ENCODE measurements at places on chromosomes 12 and 14. TPM values are rescaled to one million over a fixed set of nuclear protein-coding genes. Genes with fewer than 3 reads are reported as not detected.

GRCh38 chr12:110556705-110557104 lies 26.4 kb downstream of the PPTC7 start:
- DNase-seq, result no peak

The DBX2 gene
- total RNA-seq, result not detected

The G2E3 gene
- total RNA-seq, result 39.2 TPM

GRCh38 chr14:37122288-37122687 lies 50.1 kb downstream of the SLC25A21 start:
- DNase-seq, result no peak

The NRXN3 gene
- total RNA-seq, result not detected

The NID2 gene
- 0.33 TPM for total RNA-seq

GRCh38 chr12:13686260-13686659 lies 295.1 kb downstream of the GRIN2B start:
- DNase-seq, result no peak

- no peak for DNase-seq
Measured at GRCh38 chr12:52331833-52332232, 10.6 kb upstream of the KRT83 start.

GRCh38 chr14:33508126-33509062 lies 442.5 kb downstream of the EGLN3 start:
- DNase-seq, result no peak

The ETFBKMT gene
- 0.57 TPM for total RNA-seq

The OR11H6 gene
- not detected for total RNA-seq

The MGAT4C gene
- not detected for total RNA-seq

The RNFT2 gene
- 11.7 TPM for total RNA-seq

GRCh38 chr12:122031342-122032216 lies 9.9 kb downstream of the BCL7A start:
- DNase-seq, result peak; percentile 60

The GPR65 gene
- total RNA-seq, result 21.0 TPM

The ZFHX2 gene
- 1.1 TPM for total RNA-seq

The CATSPERB gene
- 3.9 TPM for total RNA-seq

DNA sequence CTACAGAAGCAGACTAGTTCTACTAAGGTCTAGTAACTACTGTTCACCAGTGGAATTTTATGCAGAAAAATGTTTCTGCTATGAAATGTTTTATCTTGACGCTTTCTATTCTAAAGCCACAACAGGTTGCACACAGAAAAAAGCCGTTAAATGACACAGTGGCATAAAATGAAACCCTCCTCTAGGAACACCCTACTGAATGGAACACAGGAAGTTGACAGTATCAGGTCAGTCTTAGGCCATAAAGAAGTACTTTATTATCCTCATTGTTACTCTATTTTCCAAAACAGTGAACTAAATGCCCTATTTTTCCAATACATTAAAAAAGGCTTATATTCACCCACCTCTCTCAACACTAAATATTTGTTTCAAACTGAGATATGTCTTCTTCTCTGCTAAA lies 21.9 kb downstream of the EPS8 start:
- no peak for DNase-seq

Measured in activated CD4-positive, alpha-beta T cell treated with anti-CD3 and anti-CD28 coated beads, Interleukin-2, amount 10 ng/mL, durations not matched to agents 7 days and 5 days (primary cell).